ENCODE measurements at places on chromosomes 16 and 17.

DNA sequence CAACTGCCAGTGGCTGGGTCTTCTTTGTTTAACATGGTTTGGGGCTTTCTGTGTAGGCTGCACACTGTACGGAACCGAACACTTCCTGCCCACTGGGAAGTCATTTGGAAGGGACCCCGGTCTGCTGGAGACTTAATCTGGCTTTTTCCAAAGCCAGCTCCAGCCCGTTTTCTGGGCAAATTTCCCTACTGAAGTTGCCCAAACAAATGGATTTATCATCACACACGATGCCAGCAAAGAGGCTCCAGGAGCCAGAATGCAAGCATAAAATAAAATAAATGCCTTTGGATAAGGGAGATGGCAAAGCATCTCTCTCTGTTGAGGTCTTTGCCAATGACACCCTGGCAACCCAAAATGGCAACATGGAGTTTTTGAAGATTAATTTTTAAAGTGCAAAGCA lies 259.9 kb upstream of the IRX3 start:
- DNase-seq = no peak

DNA sequence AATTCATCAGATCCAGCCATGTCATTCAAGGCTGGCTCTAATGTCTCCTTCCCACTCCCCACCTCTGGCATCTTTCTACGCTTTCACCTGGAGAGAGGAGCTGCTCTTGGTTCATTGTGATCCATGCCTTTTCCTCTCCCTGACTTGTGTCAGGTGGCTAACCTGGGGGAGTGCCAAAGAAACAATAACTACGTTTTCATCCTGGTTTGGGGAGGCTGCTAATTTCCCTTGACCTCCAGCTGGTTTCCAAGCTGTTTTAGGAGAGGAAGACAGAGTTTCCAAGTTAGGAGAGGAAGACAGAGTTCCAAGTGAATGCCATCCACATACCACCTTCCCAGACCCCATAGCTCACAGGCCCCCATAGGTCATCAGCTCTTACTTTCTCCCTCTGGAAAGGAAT lies 40.0 kb upstream of the HLF start:
- no peak for DNase-seq

GRCh38 chr17:72053449-72053848 lies 67.4 kb upstream of the SOX9 start:
- no peak for DNase-seq

DNA sequence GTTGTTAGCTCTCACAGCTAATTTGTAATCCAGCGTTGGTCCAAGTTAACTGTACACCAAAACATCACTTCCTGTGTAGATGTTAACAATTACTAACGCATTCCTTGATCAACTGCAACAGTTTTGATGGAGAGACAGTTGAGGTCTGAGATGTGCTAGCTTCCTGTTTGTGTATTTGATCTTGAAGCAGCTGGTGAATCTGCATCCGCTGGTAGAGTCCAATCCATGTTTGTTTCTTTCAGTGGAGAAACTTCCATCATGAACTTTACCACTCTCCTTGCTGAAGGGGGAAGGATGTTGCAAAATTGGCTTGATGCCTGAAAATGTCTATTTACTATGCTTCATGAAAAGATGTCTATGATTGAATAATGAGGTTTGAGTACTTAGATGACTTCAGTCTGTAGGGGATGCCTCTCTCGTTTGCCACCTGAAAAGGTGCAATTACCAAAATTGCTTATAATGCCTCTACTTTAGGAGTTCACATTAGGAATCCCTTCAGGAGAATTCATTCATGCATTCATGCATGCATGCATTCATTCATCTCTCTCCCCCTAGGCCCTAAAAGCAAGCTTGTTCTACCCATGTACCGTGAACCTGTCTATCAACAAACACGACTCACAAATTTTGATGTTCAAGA lies 39.6 kb upstream of the ZKSCAN2 start:
- no peak for DNase-seq

DNA sequence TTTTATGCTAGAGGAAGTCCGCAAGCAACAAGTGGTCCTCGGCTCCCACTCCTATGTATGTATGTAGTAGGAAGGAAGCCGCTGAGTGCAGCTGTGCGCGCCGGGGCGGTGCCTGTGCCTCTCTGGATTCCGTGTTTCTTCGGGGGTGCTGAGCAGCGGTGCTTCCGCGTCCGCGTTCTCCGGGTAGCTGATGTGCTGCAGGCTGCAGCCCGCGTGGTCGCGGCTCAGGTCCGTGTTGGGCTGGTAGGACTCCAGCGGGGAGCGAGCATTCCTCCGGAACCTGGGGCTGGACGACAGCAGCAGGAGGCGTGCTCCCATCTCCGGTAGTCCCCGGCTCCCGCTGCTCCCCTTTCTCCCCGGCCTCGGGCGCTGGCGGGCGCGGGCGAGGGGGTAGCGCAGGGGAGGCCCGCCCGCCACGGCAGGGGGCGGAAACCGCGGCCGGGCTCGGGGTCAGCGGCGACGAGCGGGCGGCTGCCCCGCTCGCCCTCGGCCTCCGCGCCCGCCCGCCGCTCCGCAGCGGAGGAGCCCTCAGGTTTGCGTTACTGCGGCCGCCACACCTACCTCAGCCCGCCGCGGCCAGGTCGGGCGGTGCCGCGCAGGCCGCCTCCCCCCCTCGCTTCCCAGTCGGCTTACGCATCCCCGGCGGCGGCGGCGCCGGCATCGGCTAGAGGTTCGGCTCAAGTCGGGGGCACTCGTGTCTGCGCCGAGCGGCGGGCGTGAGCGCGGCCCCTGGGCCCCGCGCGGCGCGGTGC lies 487 bp downstream of the C17orf67 start:
- peak; percentile 29 for DNase-seq

- no peak for DNase-seq
Measured at GRCh38 chr17:77965352-77965751, 6.8 kb downstream of the TNRC6C start.

DNA sequence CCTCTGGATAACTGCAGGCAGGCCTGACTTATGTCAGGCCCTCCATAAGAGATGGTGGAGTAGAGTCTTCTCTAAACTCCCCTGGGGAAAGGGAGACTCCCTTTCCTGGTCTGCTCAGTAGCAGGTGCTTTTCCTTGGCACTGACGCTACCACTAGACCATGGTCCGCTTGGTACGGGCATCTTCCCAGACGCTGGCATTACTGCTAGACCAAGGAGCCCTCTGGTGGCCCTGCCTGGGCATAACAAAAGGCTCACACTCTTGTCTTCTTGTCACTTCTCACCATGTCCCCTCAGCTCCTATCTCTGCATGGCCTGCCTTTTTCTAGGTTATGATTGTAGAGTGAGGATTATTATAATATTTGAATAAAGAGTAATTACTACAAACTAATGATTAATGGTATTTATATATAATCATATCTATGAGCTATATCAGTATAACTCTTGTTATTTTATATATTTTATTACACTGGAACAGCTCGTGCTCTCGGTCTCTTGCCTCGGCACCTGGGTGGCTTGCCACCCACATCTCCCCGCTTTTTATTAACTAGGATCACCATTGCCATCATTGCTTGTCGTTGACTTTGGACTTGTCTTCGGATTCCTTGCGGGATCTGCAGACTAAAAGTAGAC lies 59.8 kb upstream of the ARL4D start:
- DNase-seq = no peak

DNA sequence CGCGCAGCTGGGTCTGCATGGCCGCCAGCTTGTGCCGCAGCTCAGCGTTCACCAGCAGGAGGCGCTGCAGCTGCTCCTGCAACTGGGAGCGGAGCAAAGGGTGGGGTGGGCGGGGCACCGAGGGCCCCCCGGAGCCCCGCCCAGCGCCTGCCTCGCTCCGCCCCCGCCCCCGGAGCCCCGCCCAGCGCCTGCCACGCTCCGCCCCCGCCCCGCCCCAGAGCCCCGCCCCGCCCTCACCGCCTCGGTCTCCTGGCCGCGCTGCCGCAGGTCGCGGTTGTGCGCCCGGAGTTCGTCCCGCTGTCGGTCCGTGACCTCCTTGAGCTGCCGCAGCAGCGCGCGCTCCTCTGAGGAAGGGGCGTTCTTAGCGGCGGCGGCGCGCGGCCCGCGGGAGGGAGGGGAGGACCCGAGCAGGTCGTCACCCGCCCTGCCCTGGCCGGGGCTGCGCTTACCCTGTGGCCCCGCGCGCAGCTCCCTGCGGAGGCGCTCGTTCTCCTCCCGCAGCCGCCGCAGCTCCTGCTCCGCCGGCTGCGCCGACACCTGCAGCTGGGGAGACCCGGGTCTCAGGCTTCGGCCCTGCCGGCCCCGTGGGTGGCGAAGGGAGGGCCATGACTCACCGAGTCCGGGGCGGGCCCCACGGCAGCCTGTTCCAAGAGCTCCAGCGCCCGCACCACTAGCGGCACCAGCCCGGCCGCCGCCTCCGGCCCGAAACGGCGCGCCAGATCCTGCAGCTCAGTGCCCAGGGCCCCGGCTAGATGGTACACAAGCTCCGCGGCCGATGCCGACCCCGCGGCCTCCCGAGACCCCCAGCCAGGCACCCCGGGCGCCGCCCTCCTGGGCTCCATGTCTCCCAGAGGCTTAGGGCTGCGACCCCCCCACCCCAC lies 463 bp downstream of the RILP start:
- peak; percentile 96 for DNase-seq

DNA sequence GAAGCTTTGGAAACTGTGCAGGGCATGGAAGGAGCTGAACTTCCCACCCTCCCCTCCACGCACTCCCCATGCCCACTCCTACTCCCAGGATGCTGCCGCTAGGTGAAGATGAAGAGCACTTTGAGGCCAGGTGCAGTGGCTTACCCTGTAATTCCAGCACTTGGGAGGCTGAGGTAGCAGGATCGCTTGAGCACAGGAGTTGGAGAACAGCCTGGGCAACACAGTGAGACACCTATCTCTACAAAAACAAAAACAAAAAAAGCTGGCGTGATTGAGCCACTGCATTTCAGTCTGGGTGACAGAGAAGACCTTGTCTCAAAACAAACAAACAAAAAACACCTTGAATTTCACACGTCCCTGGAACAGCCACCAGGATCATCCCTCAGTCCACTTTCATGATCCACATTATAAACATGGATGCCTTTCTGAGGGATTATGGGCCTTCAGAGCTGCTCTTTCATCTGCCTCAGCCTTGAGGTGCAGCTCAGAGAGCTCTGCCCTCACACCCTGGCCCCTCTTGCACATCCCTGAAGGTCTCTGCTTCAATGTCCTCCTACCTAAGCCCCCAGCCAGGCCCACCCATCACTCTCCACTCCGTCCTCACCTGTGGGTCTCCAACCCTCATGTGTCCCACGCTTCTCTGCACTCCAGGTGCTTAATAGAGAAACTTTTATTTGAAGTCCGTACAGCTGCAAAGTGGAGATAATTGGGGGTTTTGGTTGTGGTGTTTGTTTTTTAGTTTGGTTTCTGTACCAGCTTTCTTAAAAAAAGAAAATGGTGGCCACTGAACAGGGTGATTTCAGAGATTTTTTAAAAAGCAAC lies 25.8 kb downstream of the PHB1 start:
- DNase-seq = no peak

- DNase-seq = no peak
Measured at GRCh38 chr17:27257031-27257357, 36.9 kb upstream of the WSB1 start.

DNA sequence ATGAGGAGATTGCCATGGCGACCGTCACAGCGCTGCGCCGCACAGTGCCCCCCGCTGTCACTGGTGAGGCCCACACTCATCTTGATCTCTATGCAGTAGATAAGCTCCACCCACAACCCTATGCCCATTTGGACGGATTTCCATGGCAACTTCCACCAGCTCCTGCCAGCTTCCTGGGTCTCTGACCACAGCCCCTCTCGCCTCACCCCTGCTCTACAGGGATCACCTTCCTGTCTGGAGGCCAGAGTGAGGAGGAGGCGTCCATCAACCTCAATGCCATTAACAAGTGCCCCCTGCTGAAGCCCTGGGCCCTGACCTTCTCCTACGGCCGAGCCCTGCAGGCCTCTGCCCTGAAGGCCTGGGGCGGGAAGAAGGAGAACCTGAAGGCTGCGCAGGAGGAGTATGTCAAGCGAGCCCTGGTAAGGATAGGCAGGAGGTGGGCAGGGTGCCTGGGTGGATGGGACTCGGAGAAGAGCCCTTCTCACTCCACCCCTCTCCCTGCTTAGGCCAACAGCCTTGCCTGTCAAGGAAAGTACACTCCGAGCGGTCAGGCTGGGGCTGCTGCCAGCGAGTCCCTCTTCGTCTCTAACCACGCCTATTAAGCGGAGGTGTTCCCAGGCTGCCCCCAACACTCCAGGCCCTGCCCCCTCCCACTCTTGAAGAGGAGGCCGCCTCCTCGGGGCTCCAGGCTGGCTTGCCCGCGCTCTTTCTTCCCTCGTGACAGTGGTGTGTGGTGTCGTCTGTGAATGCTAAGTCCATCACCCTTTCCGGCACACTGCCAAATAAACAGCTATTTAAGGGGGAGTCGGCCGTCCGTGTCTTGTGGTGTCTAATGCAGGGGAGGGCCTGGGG lies 4.3 kb downstream of the ALDOA start:
- no peak for DNase-seq

GRCh38 chr16:54142787-54143186 lies 143.8 kb downstream of the IRX3 start:
- DNase-seq = no peak

DNA sequence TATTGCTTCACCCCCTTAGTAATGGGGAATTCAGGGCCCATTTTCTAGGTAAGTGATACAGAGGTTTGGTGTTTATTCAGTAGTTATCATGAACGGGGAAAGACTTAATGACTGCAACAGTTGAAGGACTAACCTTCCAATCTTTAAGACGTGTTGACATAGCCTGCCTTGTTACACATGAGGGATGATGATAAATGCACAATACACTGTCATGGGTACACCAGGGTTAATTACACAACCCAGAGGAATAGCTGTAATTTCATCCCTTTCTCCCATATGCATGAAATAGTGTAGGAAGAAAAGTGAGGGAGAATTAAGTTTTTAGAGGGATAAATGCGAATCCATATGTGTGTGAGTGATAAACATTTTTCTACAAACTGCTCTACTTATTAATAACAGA lies 10.7 kb downstream of the MYH4 start:
- no peak for DNase-seq

GRCh38 chr17:66829386-66829864 lies 5.5 kb upstream of the CACNG5 start:
- DNase-seq = no peak

- no peak for DNase-seq
Measured at GRCh38 chr17:67105213-67105612, 60.9 kb downstream of the CACNG1 start.

DNA sequence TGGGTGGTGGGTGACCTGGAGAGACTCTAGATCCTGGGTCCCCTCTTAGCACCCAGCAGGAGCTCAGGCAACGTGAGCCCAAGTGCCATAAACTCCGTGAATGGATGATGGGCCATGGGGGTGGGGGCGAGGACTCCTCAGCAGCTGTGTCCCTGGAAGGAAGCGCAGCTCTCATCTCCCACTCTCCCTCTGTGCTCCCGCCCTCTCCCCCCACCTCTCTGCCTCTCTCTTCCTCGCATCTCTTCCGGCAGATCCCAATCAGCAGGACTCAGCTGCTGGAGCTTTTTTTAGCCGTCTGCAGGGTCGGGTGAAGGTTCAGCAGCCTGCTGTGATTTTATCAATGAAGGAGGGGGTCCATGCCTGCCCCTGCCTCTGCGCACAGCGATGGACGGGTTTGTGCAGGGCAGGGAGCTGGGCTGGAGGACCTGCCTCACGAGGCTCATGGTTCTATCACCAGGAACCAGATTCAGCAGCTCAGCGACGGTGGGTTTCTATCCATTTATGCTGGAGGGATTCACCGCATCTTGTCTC lies 8.3 kb downstream of the CCR7 start:
- no peak for DNase-seq

GRCh38 chr16:74280448-74280847 lies 16.2 kb upstream of the PSMD7 start:
- DNase-seq = no peak
